ENCODE measurements at places on chromosomes 7 and 10.

- no peak for DNase-seq
Observed at GRCh38 chr7:28088901-28089714, 91.5 kb downstream of the JAZF1 start.

- DNase-seq = no peak
Observed at GRCh38 chr10:24703700-24704099, 20.0 kb downstream of the ARHGAP21 start.

- no peak for DNase-seq
Observed at GRCh38 chr10:33227489-33227888, 107.0 kb downstream of the NRP1 start.

DNA sequence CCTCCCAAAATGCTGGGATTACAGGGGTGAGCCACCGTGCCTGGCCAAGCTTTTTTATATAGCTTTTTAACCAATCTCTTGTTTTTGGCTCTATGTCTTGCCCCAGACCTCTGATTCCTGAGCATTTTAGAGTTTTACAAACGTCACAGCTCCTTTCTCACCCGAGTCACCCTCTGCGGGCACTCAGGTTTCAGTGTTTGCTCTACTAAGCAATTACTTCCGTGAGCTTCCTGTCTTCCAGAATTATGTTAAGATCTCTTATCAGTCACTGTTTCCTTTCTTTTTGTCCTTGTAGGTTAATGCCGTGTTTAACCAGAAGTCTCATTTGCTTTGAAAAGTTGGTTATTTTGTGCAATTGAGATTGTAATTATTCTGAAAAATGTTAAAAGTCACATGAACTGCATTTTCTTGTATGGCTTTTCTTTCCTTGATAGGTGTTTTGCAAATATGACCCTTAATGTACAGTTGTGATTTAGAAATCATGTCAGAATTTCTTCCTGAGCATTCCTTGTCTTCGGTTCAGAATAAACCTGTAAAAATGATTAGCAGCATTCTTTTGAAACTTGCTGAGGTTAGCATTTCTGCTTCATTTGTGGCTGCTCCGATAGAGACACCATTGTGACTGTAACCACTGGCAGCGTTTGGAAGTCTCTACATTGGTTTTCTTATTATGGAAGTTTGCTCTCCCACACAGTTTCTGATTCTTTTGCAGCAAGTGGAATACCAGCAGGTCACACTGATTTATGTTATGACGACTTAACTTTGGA lies 4.5 kb upstream of the HKDC1 start:
- no peak for DNase-seq

GRCh38 chr7:135434047-135434446 lies 75.9 kb downstream of the CNOT4 start:
- DNase-seq = no peak

GRCh38 chr7:66050990-66051448 lies 24.6 kb upstream of the ASL start:
- DNase-seq = no peak

GRCh38 chr10:119663866-119664698 lies 12.9 kb downstream of the BAG3 start:
- DNase-seq = no peak

DNA sequence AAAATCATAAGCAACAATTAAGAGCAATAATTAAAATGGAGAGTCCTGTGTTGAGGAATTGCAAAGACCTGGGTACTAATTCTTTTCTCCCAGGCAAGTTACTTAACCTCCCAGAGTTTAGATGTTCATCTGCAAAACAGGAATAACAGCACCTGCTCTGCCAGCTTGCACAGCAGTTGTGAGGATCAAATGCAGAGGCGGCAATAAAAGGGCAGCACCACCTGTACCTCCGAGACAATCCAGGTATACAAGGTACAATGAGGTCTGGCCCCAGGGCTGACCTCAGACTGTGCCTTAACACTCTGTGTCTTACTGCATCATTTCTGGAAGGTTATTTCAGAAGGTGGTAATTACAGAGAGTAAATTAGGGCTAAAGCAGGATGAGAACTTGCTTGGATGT lies 14.5 kb upstream of the FAM204A start:
- DNase-seq = no peak

- DNase-seq = no peak
Observed at GRCh38 chr10:31939797-31940708, 11.4 kb upstream of the ARHGAP12 start.

GRCh38 chr7:5210751-5211338 lies 20.8 kb downstream of the WIPI2 start:
- no peak for DNase-seq

DNA sequence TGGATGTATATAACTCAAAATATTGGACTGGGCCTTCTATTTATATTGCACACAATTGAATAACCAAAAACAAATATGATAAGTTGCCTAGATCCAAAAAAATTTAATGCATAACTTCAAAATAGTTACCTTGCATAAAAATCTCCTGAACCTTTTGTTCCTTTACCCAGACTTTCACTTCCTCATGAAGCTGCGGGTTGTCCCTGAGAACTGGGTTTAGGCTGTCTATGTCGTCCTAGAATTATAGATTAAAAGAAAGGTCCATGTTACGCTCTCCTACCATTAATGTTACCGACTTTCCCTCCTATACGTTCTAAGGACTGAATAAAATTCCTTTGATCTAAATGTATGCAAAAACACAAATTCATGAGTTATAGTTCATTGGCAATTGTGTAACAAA lies 86.6 kb downstream of the NRBF2 start:
- no peak for DNase-seq
